ENCODE measurements at places on chromosomes 4 and X.
A peak's percentile ranks its signal among the peaks of the same experiment; 100 is the strongest.

DNA sequence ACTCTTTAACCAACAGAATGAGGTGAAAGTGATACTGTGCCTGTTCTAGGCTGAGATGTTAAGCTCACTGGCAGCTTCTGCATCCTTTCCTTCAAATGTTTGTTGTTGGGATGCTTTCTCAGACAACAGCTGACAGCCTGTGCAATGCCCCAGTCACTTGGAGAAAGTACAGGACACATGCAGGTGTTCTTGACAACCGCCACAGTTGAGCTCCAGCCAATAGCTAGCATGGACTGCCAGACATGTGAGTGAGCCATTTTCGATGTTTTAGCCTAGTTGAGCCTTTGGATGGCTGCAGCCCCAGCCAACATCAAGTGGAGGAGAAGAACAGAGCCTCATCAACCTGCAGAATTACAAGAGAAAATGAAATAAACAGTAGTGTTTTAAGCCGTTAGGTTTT lies 94.1 kb upstream of the PPP3CA start:
- no peak for DNase-seq

GRCh38 chr4:112895811-112896608 lies 153.4 kb upstream of the ANK2 start:
- DNase-seq, result no peak

DNA sequence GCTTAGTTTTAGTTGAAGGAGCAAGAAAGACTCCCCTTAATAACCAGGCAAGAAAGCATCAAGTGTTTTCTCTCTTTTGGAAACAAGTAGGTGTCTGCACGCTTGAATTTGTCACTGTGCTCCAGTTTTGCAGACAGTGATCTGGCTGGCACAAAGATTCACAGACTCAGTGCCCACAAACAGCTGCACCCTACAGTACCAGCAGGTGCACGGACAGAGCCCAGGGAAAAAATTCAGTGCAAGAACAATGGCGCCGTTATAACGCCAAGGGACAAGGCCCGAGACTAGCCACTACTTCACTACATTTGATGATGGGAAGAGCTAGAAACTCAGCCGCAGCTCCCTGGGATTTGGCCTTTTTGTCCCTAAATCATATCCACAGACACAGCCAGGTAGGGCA lies 56.0 kb downstream of the ZNF827 start:
- DNase-seq, result no peak

- DNase-seq, result no peak
Observed at GRCh38 chr4:41437111-41437536, 100.8 kb upstream of the LIMCH1 start.

DNA sequence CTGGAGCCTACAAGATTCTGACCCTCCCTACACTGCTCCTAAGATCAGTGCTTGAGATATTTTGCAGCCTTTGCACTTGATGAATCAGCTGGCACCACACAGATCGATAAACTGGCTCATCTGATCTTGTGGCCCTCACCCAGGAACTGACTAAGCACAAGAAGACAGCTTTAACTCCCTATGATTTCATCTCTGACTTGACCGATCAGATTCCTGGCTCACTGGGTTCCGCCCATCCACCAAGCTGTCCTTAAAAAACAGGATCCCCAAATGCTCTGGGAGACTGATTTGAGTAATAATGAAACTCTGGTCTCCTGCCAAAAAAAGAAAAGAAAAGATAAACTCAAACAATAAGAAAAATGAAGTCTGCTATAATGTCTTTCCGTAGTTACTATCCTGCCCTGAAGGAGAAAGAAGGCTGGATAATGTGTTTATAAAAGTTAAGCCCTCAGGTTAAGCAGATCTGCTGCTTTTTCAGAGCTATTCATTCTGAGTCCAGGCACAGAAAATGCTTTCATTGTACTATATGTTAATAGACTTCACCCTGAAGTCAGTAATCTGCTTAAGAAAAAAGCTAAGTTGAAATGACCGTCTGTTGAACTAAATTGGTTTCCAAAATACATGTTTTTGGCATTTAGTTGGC lies 795.2 kb downstream of the TRIML1 start:
- no peak for DNase-seq

- peak; percentile 86 for DNase-seq
Observed at GRCh38 chrX:154397888-154398667, at the start of gene RPL10. TSS of gene RPL10 (plus strand) at chrX:154398377. CDS start at chrX:154398520, 143 bp downstream.

DNA sequence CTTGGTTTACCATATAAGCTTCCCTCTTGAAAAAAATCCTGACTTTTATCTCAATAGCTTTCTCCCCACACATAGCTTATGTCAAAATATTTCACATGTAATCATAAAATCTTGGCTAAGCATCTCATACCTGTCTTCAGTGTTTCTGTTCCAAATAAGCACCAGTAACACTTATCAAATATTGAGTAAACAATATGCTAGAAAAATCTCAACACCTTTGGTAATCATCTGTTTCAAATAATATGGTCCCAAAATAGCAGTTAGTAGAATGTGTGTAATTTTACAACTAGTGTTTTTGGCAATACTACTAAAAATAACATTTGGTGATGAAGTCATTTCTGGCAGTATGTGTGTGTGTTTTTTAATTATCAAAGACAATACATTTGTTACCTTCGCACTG lies 2138.2 kb downstream of the PCDH7 start:
- DNase-seq, result no peak

GRCh38 chr4:22910200-22910599 lies 217.5 kb downstream of the GBA3 start:
- DNase-seq, result no peak

DNA sequence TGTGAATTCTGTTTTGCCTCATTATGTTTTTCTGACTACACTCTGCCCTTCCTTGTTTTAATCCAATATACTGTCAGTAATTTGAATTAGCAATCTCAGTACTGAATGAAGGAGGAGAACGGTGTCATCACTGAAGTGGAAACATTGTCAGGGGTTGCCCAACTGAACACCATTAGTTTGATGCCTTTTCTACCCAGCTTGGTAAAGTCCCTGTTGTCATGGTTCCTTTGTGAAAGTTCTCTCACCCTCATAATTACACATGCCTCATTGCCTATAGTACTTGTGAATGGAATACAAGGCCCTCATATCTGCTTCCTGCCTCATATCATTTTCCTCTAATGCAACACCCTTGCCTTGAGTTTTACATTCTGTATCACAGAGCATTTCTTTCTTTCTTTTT lies 76.9 kb downstream of the RRAGB start:
- no peak for DNase-seq

GRCh38 chr4:47084111-47084510 lies 52.7 kb downstream of the GABRB1 start:
- no peak for DNase-seq

- no peak for DNase-seq
Observed at GRCh38 chrX:10529344-10529743, 91.0 kb downstream of the MID1 start.

DNA sequence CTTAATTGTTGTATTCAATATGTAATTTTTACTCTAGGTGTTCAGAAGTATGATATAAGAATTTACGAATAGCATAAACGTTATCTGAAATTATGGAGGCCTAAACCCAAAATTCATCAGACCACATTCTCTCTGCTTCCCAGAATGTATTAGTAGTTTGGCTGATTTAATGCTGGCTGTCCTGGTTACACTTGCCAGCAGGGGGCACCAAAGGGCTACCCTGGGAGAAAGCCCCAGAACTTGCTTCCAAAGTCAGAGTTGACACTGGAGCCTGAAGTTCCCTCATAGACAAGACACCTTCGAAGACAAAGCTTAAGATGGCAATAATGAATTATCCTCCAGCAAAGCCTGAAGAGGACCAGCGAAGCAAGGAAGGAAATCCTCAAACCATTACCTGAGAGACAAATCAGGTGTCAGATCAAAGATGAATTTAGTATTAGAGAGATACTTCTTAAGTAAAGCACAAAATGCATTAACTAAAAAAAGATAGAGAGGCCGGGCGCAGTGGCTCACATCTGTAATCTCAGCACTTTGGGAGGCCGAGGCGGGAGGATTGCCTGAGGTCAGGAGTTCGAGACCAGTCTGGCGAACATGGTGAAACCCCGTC lies 11.3 kb upstream of the ANOS1 start:
- DNase-seq, result peak; percentile 18

DNA sequence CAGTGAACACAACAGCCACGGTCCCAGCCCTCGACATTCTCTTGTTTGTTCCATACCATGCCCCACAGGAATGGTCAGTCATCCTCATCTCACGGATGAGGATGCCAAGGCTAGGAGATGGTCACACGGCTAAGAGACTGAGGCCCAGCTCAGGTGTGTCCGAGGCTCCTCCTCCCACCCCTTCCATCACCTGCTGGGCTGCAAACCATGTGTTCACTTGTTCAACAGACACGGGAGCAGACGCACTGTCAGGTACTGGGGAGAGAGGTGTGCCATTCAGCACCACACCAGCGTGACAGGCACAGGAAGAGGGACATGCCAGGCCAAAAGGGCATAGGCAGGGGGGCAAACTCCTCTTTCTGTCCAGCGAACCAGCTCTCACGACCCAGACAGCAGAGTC lies 45.9 kb downstream of the ABLIM2 start:
- no peak for DNase-seq

GRCh38 chrX:150680974-150681373 lies 12.2 kb upstream of the MTMR1 start:
- no peak for DNase-seq

DNA sequence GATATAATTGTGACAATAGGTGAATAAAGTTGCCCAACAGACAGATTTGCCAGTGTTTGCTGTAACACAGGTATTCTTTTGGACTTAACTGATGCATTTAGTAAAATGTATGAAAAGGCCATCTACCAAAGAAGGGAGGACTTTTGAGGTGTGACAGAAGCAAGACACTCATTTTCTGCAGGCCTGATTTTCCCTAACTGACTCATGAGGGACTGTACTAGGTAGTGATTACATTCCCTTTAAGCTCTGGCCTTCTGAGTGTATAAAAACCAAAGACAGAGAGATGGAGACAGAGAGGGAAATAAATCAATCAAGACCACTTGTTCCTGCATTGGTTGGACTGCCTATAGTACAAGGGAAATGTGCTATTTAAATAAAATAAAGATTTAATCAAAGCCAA lies 150.8 kb upstream of the GALNT7 start:
- DNase-seq, result no peak

GRCh38 chrX:110846071-110846470 lies 50.5 kb upstream of the CHRDL1 start:
- DNase-seq, result no peak

DNA sequence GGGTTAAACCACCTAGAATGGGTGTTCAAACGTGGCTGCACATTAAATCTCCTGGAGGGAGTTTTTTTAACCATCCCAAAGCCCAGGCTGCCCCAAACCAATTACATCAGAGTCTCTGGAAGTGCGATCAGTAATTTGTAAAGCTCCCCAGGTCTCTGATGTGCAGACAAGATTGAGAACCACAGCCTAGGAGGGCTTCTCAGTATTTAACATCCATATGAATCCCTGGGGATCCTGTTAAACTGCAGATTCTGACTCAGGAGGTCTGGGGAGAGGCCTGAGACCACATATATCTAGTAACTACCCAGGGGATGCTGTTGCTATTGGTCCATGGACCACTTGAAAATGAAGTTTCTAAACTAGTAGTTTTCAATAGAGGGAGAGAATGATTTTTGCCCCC lies 42.6 kb downstream of the SMPX start:
- no peak for DNase-seq

GRCh38 chrX:30085571-30085970 lies 129.8 kb upstream of the MAGEB2 start:
- DNase-seq, result no peak

DNA sequence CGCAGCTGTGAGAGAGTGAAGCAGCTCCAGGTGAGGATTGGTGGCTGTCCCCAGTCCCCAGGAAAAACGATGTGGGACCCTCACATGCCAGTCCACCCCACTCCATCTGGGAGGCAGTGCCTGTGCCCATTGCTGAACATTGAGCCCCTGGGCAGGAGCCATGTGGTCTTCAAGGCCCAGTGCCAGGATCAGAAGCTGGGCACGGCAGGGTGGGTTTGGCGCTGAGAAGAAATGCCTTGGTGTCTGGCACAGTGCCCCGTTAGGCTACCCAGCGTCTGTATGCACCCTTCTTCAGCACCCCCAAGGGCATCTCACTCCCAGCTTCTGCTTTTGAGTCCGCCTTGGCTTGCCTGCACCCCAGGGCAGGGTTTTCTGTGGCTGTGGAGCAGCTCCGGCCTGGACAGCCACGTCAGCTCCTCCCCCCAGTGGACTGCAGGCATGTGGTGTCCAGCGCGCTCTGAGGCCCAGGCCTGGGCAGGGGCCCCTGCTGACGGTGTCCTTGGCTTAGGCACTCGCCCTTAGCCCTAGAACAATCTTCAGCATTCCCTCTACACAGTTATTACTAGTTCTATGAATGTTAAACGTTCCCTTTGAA lies 28.6 kb downstream of the RGS12 start:
- DNase-seq, result no peak

DNA sequence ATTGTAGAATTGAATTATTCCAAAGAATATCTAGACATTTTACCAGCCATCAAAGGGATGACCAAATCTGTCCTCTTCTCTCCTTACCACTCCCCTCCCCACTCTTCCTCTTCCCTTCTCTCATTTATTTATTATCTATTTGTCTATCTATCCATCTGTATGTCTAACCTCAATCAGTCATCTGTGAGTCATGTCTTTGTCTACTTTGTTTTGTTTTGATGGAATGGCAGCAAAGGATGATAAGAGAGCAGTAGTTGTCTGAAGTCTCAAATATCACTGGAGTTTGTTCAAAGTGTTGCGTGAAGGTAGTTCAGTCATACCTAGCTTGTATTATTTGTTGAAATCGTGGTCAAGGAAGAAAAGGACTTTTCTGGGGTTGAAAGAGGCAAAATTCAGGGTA lies 34.7 kb upstream of the PGRMC2 start:
- DNase-seq, result no peak
